ENCODE measurements at places on chromosomes 2 and 18. TPM values are rescaled to one million over a fixed set of nuclear protein-coding genes. Genes with fewer than 3 reads are reported as not detected.

SCN1A gene
- total RNA-seq = 0.24 TPM

GRCh38 chr18:77501266-77501665 is 251.6 kb downstream of the GALR1 start:
- no peak for DNase-seq

RTP5 gene
- not detected for total RNA-seq

- no peak for DNase-seq
These were observed 38.1 kb upstream of the TCF7L1 start for GRCh38 chr2:85095094-85095493.

MLPH gene
- total RNA-seq = 91.5 TPM

ANKRD30BL gene
- not detected for total RNA-seq

DNA sequence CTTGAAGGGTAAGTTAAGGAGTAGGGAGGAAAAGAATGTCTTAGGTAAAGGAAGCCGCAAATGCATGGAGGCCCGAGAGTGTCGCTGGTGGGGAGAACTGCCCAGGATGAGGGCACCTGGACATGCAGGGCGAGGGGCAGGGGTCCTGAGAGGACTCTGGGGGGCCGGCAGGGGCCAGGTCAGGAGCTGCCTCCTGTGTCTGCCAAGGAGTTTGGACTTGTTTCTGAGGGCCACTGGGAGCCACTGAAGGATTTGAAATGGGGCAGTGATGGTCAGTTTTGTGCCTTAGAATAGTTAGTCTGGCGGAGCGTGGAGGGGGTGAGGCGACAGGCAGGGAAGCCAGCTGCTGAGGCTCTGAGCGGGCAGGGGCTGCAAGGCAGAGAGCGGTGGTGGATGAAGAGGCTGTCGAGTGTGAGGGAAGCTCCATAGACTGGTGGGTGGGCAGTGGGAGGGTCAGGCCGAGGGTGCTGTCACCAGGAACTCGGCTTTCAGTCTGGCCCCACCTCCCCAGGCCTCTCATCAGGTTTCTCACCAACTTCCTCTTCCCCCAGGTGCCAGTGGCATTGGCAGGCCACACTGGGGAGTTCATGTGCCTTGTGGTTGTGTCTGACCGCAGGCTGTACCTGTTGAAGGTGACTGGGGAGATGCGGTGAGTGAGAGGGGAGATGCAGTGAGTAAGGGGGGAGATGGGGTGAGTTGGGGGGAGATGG is 14.7 kb upstream of the SLC4A3 start:
- no peak for DNase-seq

DNA sequence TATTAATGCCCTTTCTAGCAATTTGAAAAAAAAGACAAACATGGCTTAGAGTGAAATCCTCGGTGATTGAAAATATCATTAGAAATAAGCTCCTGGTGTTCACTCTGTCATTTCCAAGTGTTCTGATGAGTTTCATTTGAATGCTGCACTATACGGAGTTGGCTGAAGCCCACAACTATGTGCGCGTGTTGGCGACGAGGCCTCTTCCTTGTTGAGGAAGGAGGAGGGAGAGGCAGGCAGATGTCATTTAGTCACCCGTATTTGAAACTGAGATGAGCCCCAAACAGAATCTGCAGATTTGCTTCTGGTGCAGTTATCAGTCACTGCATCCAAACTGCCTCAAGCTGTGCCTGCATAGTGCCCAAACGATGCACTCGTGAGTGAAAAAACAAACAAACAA is 23.5 kb upstream of the SKOR2 start:
- DNase-seq = no peak

- peak; percentile 74 for DNase-seq
These were observed at the start of gene DSG2 for GRCh38 chr18:31497836-31498573. Gene DSG2 (plus strand): TSS chr18:31498177. CDS start chr18:31498252, 75 bp downstream.

GREB1L gene
- 12.0 TPM for total RNA-seq

All from left cardiac atrium (tissue), 4 donors.